ENCODE measurements at places on chromosomes 2 and 18.

GRCh38 chr18:74652392-74652988 lies 54.8 kb downstream of the ZNF407 start:
- DNase-seq, result peak; percentile 18

GRCh38 chr2:177243476-177243875 lies 21.1 kb downstream of the NFE2L2 start:
- DNase-seq, result no peak

- no peak for DNase-seq
These were observed 37.8 kb downstream of the MAL start for GRCh38 chr2:95063086-95063958.

GRCh38 chr2:148554459-148555247 lies 89.9 kb upstream of the EPC2 start:
- no peak for DNase-seq

DNA sequence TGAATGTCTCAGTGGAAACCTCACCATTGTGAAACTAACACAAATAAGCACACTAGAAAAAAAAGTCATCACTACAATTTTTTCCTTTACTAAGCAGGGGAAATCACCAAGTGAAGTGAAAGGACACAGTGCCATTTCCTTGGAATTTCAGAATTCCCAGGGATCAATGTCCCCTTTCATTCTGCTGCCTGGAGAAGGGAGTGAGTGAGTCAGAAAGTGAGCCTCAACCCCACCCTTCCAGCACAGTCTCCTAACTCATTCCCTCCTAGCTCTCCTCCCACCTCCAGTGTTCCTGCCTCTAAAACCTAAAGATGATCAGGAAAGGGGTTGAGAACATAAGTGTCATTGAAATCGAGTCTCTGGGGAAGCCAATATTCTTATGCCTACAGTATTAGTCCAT lies 608.5 kb downstream of the RNF144A start:
- DNase-seq, result no peak

DNA sequence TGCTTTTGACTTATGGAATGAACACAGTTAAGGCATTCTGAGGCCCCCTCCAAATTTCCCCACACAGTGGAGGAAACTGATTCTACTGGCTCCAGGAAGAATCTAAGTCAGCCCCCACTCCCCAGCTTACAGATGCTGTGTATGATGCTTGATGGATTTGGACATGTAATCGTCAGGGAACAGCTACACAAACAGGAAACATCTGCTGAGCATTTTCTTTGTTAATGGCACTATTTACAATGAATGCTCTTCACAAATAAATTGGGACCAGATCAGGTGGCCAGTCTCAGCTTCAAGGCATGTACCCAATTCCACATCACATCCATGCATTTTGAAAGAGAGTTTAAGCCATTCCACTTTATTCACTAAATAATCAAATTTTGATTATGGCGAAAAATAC lies 562.3 kb downstream of the SOX11 start:
- DNase-seq, result no peak

GRCh38 chr2:135948141-135948540 lies 37.3 kb downstream of the DARS1 start:
- no peak for DNase-seq

DNA sequence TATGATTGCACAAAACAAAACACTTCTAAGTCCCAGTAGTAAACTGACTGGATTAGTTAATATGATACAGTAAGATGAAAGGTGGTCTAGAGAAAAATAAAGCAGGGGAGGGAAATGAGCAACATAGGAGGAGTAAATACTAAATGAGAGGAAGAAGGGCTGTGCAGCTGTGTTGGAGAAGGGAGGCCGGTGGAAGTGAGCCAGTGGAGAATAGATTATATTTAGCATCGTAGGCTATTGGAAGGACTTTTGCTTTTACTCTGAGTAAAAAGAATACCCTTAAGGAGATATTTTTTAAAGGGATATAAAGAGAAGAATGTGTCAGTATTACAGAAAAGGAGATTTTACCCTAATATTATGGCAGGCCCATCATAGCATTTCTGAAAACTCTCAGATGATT lies 12.7 kb downstream of the WDR75 start:
- no peak for DNase-seq

GRCh38 chr2:150888337-150888736 lies 373.3 kb downstream of the RBM43 start:
- no peak for DNase-seq

DNA sequence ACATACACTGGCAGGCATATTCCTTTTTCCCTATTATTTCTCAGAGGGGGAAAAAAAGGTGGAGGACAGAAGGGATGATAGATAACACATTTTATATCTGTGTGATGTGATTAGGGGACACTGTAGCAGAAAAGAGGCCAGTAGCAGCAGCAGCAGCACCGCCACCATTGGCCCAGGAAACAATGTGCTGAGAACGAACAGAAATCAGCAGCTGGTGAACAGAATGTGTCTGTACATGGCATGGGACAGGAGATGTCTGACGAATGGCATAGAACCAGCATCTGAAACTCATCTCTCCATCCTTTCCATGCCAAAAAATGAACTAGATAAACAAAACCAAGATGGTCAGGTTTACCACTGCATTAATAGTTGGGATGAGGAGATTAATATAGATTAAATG lies 936.1 kb upstream of the ACVR2A start:
- no peak for DNase-seq

DNA sequence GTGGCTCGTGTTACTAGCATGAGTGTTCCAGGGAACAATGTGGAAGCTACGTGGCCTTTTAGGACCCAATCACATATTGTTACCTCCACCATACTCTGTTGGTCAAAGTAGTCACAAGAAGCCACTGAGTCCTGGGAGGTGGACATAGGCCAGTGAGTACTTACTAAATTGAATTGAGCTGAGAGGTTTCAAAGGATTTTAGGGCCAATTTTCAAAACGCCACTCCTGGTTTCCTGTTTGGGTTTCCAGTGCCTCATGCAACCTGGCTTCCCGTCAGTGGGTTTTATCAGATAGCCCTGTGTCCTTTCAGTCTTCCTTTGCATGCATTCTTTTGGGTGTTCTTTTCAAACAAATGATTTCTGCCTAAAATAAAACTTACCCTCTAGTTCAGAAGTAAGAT lies 56.3 kb downstream of the FBLN7 start:
- no peak for DNase-seq

DNA sequence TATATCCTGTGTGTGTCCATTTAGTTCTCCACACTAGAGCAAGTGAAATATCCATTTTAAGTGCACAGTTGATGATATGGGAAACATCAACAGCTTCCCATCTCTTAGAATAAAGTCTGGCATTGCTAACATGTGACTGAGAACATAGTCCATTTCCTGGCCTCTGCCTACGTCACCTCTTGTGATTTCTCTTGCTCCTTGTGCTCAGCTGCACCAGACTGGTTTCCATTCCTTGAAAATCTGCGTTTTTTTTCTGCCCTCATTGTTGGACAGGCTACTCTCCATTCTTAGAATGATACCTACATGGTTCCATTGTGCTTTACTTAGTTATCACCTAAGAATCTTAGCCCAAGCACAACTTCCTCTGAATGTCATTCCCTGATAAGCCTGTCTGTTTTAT lies 851.2 kb upstream of the ID2 start:
- no peak for DNase-seq

DNA sequence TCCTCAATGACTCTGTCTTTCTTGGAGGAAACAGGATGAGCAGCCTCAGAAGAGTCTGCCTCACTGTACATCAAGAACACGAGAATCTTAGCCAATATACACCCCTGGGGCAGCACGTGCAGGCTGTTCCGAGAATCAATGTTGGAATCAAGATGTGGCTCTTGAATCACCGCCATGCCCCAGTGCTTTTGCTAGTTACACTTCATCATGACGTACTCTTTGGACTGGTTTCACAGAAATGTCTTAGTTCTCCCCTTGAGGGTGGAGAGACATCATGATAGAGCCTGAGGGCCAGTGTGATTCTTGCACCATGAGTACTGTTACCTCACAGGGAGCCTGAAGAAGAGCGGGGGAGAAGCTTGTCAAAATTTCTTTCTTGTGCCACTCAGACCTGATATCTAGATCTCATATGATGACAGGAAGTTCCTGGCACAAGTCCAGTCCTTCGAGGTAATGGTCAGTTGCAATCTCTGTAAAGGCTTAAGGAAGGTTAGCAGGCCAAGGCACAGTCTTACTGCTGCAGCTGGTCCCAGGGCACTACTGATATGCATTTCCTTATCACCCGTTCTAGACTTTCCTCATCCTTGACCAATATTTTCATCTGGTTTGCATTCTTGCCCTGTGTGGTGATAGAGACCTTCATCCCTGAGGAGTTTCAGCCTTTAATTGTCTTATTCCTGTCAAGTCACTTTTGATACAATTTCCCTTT lies 28.2 kb upstream of the STAT4 start:
- no peak for DNase-seq

- DNase-seq, result no peak
These were observed 22.5 kb downstream of the UBR3 start for GRCh38 chr2:169849710-169850109.

DNA sequence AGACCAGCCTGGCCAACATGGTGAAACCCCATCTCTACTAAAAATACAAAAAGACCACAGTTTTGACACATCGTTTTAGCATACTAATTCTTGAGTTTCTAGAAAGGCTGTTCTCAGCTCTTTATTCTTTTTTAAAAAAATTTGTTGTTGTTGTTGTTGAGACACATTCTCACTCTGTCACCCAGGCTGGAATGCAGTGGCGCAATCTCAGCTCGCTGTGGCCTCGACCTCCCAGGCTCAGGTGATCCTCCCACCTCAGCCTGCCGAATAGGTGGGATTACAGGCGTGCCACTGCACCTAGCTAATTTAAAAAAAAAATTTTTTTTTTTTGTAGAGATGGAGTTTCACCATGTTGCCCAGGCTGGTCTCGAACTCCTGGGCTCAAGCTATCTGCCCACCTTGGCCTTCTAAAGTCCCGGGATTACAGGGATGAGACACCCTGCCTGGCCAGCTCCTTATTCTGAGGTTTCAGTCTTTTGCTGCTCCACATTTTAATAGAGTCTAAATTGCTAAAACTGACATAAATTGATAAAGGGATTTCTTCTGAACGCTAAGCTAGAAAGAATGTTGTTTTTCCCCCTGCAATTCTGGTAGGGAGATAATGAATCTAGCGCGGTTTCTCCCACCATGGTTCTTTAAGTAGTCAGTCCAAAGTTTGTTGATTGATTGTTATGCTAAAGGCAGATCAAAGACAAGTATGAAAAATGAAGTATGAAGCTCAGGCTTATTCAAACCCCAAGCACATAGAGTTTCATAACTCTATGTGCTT lies 32.6 kb upstream of the CABLES1 start:
- DNase-seq, result no peak

DNA sequence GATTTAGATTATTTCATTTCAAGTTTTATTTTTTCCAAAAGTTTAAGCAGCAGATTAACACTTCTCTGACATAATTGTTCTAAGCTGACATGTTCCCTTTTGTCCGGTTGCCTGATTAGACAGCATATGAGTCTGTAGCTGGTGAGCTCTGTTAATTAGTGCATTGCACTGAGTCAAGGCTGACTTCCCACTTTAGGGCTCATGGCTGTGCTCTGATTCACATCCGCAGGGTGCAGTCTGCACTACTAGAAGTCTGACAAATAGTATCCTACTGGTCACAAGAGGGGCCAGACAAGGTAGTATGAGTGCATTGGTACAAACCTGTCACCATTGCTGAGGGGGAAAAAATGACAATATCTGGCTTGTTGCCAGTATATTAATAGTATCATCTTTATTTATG lies 443.9 kb upstream of the ZNF804A start:
- DNase-seq, result no peak

DNA sequence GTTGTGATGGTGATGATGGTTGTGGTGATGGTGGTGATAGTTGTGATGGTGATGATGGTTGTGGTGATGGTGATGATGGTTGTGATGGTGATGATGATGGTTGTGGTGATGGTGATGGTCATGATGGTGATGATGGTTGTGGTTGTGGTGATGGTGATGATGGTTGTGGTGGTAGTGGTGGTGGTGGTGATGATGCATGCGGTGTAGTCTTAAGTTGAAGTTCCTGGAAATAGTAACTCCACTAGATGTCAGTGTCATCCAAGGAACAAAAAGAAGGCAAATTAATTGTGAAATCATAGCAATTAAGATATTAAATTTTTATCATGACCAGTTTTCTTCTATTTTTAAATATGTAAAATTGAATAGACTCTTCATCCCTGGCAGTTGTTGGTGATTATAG lies 309.2 kb downstream of the AGAP1 start:
- DNase-seq, result no peak

GRCh38 chr2:54470266-54470938 lies 14.3 kb downstream of the SPTBN1 start:
- DNase-seq, result no peak

DNA sequence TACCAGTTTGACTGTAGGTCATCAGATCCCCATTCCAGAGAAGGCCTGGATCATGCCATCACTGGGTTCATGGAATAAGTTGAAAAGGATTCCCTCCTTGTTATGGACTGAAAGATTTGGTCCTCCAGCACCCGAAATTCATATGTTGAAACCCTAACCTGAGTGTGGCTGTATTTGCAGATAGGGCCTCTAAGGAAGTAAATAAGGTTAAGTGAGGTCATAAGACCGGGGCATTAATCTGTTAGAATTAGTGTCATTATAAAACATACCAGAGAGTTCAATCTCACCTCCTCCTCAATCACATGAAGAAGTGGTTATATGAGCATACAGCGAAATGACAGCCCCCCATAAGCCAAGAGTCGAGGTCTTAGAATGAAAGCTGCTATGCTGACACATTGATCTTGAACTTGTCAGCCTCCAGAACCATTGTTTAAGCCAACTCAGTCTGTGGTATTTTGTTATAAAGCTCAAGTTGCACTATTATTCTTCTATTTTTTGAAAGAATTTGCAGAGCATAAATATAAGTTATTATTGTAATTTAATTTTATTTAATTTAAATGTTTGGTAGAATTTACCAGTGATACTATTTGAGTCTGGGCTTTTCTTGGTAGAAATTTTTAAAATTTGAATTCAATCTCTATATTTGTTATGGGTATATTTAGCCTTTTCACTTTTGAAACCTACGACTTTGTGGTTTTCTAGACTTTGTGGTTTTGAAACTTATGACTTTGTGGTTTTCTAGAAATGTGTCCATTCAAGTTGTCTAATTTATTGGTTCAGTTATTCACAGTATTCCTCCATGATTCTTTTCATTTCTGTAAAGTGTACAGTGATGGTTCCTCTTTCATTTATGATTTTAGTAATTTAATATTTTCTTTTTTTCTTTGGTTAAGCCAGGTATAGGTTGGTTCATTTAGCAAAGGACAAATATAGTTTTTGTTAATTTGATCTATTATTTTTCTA lies 1206.7 kb upstream of the CDH2 start:
- DNase-seq, result no peak

GRCh38 chr2:221170548-221170947 lies 401.6 kb downstream of the EPHA4 start:
- DNase-seq, result no peak

GRCh38 chr2:25684577-25685473 lies 11.4 kb upstream of the DTNB start:
- no peak for DNase-seq

DNA sequence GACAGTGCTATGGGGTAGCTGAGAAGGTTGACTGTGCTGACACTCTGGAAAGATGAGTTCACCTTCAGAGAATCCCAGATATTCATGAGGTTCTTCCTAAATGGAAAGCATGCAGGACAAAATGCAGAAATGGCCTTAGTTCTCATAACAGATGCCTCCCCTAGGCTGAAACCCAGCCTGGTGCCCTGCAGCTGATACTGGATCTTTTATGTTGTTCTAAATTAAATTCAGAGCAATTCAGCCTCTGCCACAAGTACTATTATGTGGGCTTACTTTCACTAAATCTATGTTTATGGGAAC lies 172.0 kb upstream of the SERPINE2 start:
- DNase-seq, result no peak

Measured in neuronal stem cell (in vitro differentiated cells).